ENCODE measurements at places on chromosomes 7 and 10. TPM values are rescaled to one million over a fixed set of nuclear protein-coding genes. Genes with fewer than 3 reads are reported as not detected.

The COG5 gene
- total RNA-seq: 50.2 TPM

The FBH1 gene
- total RNA-seq: 75.1 TPM

The ANKRD30A gene
- total RNA-seq: not detected

The IRF5 gene
- 5.8 TPM for total RNA-seq

DNA sequence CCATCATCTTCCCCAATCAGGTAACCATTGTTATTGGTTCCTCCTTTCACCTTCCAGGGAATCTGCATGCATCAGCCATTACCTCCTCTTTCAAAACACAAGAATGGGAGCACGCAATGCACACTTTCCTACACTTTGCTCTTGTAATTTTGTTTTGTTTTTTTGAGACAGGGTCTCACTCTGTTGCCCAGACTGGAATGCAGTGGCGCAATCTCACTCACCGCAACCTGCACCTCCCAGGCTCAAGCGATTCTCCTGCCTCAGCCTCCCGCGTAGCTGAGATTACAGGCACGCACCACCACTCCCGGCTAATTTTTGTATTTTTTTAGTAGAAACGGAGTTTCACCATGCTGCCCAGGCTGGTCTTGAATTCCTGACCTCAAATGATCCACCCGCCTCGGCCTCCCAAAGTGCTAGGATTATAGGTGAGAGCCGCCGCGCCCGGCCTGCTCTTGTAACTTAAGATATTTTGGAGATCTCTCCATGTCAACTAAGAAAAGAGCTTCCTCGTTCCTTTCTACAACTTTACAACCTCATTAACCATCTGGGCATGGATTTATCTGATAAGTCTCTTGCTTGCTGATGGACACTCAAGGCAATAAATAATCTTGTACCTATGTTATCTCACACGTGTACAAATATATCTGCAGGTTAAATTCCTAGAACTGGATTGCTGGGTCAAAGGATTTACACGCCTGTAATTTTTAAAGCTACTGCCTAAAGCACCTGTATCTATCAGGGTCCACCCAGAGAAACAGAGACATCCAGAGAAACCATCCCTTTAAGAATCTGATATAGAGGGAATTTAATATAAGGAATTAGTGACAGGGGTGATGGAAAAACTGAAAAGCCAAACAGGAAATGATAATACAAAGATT lies 4.2 kb downstream of the CYTH3 start:
- DNase-seq: peak; percentile 31

- DNase-seq: no peak
Measured at GRCh38 chr10:8544057-8544380, 489.5 kb downstream of the GATA3 start.

- no peak for DNase-seq
Measured at GRCh38 chr7:35384761-35385700, 131.1 kb upstream of the TBX20 start.

GRCh38 chr10:92091965-92092364 lies 168.4 kb downstream of the BTAF1 start:
- DNase-seq: no peak

DNA sequence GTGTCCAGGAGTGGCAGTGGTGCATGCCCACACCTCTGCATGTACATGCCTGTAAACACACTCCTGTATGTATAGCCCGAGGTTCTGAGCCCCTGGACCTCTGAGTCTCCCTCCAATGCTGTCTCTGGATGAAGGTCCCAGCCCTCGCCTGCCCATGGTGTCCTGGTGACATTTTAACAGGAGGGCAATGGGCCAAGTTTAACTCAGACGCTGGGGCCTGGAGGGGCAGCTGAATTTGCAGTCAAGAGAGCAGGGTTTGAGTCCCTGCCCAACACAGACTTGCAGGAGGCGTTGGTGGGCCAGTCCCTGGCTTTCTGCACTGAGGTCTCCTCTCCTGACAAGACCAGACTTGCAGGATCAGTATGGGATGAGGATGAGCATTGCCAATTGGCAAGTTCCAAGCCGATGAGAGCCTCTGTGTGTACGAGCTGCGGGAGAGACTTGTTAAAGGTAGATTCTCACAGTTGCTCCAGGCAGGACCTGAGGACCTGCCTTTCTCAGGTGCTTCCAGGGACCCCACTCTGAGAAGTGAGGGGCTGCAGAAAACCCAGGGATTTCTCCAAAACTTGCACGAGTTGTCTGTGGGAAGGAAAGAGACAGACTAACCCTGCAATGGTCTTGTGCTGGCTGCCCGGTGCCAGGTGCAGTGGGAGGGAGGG lies 141.9 kb downstream of the ELFN1 start:
- DNase-seq: no peak

- no peak for DNase-seq
Measured at GRCh38 chr10:75363431-75363830, 38.1 kb downstream of the ZNF503 start.

GRCh38 chr7:156659961-156660360 lies 19.4 kb downstream of the RNF32 start:
- no peak for DNase-seq

GRCh38 chr10:93113042-93113441 lies 39.3 kb downstream of the CYP26A1 start:
- DNase-seq: no peak

DNA sequence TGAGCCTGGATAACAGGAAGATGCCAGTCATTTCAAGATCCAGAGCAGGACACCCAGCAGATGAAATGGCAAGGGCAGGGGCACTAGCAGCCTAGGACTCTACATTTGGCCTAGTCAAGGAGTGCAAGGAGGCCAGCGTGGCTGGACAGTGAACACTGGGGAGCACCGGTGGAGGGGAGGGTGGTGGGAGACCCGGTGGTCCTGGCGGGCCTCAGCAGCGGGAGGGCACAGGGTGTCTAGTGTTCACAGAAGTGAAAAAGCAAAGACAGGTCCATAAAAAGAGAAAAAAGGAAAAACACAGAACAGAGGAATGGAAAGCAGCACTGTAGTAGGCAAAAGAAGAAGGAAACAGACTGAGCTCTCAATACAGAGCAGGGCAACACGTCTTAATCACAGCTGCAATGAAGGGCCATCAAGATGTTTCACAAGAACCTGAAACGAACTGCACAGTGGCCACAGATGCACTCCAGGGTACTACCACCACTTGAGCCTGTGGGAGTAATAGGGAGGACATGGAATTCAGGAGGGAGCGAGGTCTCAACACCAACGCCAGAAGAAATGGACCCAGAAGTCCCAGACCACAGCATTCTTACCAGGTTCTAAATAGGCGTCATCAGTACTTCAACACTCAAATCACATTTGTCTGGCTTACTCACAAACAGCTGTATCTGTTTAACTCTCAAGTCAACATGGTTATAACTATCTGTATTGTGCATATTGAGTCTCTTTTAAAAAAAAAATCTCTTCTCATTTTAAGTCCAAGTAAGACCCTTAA lies 573.7 kb downstream of the PARD3 start:
- DNase-seq: no peak

- DNase-seq: no peak
Measured at GRCh38 chr10:100522945-100523344, 3.3 kb upstream of the SEC31B start.

GRCh38 chr7:34341326-34341725 lies 316.7 kb upstream of the NPSR1 start:
- DNase-seq: no peak

DNA sequence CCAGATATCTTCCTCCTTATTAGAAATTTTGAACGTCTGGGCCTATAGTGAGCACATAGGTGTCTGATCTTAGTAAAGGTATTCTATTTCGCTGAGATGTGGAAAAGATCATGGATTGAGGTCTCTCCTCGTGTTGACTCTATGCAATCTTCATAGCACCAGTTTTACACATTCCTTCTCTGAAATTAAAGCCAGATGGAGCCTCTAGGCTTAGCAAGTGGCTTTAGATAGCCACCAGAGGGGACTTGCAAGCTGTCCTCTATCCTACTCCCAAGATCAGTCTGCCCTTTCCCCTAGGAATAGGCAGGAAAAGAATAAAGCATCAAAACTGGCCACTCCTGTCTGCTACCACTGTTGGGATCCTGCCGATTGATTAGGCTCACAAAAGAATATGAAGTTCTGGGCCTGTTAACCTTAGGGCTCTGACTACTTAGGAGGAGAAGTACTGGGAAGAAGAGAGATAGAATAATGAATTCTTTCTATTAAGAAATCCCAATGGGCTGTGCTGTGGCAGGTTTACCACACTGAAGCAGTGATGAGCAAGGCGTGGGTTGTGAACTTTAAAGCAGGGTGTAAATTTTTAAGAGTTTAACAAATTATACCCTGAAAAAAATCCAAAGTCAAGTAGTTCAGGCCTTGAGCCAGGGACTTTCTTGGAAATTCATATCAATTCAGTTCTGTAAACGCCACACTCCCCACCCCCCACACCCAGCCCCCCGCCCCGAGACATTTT lies 2.2 kb upstream of the STRIP2 start:
- DNase-seq: no peak

DNA sequence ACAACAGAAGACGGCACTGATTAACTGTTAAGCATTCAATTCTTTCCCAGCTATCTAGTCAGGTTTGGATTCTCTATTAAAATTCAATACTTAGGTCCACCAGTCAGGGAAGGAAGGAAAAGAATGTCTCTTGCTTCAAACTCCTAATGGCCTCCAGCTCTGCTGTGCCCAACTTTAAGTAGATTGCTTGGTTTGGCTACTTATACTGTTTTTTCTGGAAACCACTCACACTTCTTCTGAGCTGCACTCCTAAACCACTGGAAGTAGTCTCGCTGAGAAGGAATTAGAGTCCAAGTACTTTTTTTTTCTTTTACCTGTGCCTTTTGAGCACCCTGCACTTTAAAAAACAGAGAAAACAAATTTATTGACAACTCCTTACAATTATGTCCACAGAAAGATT lies 26.7 kb upstream of the COL1A2 start:
- no peak for DNase-seq

GRCh38 chr10:58424176-58424575 lies 39.0 kb downstream of the TFAM start:
- DNase-seq: no peak

DNA sequence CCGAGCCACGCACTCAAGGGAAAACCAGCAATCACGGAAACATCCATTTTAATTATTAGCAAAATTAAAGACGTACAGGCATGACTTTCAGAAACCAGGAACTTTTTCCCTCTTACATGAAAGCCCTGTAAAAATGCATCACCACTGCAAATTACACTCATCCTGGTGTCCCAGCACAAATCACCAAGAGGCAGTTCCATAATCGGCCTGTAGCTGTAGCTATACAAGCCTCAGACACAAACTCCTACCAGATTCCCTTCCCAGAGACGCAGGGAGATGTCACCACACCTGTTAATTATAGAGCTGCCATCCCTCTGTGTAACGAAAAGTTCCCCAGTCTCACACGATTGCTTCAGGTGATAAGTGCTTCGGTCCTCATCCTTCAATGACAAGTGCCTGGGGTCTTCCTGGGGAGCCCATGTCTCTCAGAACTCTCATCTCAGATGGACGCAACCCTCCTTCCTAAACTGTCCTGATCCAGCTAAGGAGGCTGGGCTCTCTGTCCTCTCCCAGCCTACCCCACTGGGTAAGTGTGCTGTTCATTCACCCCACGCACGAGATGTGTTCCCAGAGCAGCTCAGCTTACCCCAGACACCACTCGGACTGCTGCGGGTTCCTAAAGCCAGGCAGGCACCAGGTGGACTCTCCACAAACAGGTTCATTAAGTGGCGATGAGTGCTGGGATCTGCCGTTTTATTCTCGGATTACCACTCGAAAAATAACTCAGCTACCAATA lies 5.9 kb downstream of the FGFR2 start:
- DNase-seq: no peak

DNA sequence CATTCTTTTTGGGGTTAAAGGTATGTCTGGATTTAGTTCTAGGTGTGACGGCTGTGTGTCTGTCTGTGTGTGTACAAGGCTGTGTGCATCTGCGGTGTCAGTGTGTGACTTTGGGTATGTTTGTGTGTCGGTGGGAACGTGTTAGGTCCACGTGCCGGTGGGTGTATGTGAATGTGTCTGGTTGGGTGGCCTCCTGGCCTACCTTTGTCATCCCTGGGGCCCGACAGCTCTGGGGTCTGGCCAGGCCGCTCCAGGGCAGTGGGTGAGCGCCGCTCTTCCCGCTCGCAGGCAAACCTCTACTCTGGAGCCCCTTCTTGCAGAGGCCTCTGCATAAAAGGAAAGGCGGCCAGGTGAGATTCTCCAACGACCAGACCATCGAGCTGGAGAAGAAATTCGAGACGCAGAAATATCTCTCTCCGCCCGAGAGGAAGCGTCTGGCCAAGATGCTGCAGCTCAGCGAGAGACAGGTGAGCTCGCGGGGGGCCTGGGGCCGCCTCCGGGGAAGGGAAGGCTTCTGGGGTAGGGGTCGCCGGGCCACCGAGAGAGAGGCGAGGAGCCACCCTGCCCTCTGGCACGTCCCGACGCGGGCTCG lies 2.4 kb downstream of the HHEX start:
- DNase-seq: no peak

Data from posterior vena cava (tissue), 2 donors.